Left ventricle myocardium inferior (tissue), 1 donor: ENCODE measurements at places on chromosomes 1 and 21. TPM values are rescaled to one million over a fixed set of nuclear protein-coding genes. Genes with fewer than 3 reads are reported as not detected.
A peak's percentile ranks its signal among the peaks of the same experiment; 100 is the strongest.

OR2T1 gene
- total RNA-seq: not detected

PGLYRP3 gene
- total RNA-seq: not detected

GRCh38 chr1:67824766-67825165 lies 8.5 kb downstream of the GNG12 start:
- no peak for DNase-seq

DNA sequence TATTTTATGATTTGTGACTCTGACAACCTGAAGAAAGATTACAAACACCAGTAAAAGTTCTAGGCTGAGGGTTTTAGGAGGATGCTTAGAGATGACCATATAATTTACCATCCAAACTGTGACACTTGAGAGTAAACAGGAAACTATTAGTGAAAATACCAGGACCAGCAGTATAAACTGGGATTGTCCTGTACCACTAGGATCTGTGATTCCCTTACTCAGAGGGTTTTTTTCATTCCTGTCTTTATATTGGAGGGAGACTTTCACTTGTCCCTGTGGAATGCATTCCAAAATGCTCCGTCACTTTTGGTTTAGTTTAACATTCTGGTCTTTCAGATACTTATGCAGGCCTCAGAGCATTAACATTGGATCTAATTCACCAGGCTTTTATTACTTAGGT lies 482.9 kb downstream of the PTBP2 start:
- DNase-seq: no peak

DCST2 gene
- total RNA-seq: not detected

GRCh38 chr21:38660333-38661196 lies 145.2 kb upstream of the ETS2 start:
- DNase-seq: peak; percentile 20

DNA sequence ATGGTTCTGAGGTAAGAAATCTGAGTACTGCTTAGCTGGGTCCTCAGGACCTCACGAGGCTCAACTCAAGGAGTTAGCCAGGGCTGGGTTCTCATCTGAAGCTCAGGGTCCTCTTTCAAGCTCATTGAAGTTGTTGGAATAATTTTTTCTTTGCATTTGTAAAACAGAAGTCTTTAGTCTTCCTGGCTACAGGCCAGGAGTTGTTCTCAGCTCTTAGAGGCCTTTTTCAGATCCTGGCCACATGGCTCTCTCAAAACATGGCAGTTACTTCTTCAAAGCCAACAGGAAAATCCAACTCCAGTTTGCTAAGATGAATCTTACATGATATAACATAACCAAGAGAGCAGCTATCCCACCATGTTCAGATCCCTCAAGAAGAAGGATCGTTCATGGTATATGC lies 92.3 kb upstream of the CHODL start:
- DNase-seq: no peak

GRCh38 chr1:53321776-53322602 lies 5.9 kb downstream of the LRP8 start:
- no peak for DNase-seq

GRCh38 chr1:167452483-167452882 lies 65.8 kb downstream of the CD247 start:
- no peak for DNase-seq

DNA sequence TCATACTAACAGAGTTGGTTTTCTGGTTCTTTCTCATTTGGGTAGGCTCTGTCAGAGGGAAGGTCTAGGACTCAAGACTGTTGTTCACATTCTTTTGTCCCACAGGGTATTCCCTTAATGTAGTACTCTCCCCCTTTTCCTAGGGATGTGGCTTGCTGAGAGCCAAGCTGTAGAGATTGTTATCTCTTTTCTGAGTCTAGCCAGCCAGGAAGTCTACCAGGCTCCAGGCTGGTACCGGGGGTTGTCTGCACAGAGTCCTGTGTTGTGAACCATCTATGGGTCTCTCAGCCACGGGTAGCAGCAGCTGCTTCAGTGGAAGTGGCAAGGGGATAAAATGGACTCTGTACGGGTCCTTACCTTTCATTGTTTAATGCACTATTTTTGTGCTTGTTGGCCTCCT lies 226.4 kb downstream of the LBR start:
- DNase-seq: no peak

- no peak for DNase-seq
Measured at GRCh38 chr1:211606332-211606913, 27.5 kb upstream of the SLC30A1 start.

DNA sequence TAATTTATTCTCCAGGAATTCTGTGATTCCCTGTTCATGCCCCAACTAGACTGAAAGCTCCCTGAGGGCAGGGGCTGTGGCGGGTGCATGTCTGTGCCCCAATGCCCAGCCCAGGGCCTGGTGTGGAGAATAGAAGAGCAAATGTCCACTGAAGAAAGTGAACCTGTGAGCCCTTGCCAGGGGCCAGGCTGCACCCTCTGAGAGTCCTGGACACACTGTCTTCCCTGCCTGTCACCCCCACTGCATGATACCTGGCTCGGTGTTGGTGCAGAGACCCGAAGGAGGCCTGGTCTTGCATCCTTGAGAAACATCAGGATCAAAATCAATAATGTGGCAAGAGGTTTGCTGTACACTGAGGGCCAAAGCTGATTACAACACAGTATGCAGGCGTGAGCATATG lies 69.8 kb upstream of the RUNX3 start:
- DNase-seq: no peak

GRCh38 chr1:97824624-97825023 lies 96.2 kb downstream of the DPYD start:
- no peak for DNase-seq

SPRR2E gene
- not detected for total RNA-seq

GRCh38 chr1:67683766-67684525 lies 1.1 kb upstream of the GADD45A start:
- DNase-seq: no peak

GBP2 gene
- total RNA-seq: 8.8 TPM

LAMC1 gene
- 84.1 TPM for total RNA-seq

GRCh38 chr21:20999659-21000058 lies 1.4 kb downstream of the NCAM2 start:
- no peak for DNase-seq

TCP10L gene
- 3.0 TPM for total RNA-seq

C1orf116 gene
- 0.74 TPM for total RNA-seq

SYT14 gene
- not detected for total RNA-seq

- no peak for DNase-seq
Measured at GRCh38 chr1:15718199-15718601, 17.9 kb upstream of the SLC25A34 start.

DNA sequence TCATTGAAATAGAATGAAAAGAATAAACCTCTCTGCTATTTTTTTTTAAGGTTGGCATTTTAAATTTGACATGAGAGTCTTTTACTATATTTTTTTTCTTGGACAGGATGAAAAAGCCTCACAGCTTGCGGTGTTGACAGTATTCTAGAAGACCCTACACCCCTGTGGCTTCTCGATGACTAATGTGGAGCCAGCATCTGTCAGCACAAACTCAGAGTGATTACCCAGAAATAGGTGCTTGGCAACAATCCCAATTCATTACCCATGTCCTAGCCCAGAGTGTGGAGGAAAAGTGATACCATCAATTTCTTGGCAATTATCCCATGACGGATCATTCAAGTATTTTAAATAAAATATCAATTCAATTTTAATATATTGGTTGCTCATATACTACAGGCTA lies 186.8 kb upstream of the MAP1LC3C start:
- no peak for DNase-seq

DNA sequence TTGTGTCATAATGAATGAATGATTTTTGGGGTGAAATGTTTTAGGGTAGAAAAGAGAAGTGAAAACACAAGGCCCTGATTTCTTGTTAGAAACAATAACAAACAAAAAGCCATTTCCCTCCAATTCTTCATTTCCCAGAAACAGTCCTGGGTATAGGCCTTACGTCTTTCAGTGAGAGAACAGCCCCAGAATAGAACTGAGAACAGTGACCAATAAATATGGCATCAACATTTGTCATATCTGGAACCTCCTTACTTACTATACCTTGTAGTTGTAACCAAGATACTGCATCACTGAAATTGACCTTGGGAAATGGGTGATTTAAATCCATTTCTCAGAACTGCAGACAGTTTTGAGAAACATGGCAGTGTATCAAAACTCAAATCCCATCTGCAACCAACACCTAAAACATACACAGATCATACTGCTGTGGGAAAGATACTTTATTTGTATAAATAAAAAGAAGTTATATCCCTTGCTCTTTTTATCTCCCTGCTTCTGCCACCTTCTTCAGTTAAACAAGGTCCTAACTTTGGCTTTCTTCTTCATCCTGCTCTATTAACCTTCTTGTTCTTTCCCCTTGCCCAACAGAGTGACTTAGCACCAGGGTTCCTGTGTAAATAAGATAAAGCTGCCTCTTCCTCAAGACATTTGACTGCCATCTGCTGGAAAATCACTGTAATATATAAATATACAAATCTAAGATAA lies 19.5 kb downstream of the XKR8 start:
- DNase-seq: no peak

NUDT4B gene
- total RNA-seq: not detected

GRCh38 chr1:169933984-169934725 lies 40.5 kb upstream of the SCYL3 start:
- no peak for DNase-seq

DNA sequence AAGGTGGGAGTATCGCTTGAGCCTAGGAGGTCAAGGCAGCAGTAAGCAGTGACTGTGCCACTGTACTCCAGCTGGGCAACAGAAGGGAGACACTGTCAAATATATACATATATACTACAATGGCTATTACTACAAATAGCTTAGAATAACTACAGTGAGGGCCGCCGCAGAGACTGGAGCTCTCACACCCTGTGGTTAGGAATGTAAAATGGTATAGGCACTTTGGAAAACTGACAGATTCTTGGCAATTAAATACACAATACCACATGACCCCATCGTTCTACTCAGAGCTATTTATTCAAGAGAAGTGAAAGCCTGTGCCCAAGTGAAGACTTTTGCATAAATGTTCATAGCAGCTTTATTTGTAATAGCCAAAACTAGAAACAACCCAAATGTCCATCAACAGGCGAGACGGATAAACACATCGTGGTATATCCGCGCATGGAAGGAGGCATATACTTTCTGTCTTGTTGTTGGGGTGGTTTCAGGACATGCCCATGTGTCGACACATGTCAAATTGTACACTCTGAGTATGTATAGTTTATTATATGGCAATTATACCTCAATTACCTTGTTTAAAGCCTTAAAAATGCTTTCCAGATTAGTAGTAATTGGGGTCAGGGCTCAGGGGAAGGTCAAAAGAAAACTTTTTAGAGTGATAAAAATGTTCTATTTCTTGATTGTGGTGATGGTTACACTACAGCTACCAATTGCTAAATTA lies 123.4 kb downstream of the RIPK4 start:
- no peak for DNase-seq

NPPA gene
- 1,100 TPM for total RNA-seq

ZNF678 gene
- 2.3 TPM for total RNA-seq

DNA sequence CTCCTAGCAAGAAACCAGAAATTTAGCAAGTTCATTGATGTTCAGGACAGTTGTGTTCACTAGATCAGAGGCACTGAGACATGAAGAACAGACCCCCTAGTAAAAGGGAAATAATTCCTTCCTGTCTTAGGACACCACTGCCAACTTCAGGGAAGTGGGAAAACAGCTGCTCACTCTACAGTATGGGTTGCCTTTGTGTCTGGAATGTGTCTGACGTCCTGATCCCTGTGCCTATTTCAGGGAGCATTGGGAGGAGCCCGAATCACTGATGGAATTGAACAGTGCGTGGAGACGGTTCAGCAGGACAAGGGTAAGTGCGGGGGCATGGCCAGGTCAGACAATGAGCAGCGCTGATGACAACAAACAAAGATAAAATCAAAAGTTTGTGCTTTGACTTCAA lies 21.0 kb downstream of the S100A11 start:
- no peak for DNase-seq

DNA sequence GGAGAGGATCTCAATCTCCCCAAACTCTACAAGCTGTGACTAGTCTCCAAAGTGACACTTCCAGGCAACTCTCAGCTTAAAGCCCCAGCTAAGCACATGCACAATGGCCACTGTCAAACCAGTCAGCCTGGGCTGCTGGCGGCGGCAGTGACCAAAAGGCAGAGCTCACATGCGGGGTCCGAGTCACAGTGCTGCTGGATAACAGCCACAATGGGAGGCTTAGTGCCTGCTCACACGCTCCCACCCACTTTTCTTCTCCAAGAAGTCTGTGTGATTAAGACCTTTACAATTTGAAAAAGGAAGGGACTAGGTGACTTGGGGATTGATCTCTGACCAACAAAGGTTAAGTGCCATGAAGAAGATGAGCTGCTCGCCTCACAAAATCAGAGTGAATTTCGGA lies 16.8 kb downstream of the RIPK4 start:
- DNase-seq: no peak

DNA sequence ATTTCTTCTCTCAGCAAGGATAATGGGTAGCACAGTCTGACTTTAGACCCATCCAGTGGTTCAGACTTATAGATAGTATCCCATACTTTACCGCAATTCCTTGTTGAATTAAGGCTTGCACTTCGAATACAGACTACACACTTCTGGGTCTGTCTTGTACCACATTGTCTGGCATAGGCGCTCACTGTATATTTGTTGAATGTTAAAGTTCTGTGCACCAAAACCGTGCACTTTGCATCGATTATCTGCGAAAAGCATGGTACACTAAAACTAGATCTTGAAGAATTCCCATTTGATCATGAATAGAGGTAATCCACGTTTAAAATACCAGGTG lies 556 bp upstream of the RYR2 start:
- no peak for DNase-seq

- no peak for DNase-seq
Measured at GRCh38 chr1:85128316-85128715, 72.5 kb downstream of the SYDE2 start.

DNA sequence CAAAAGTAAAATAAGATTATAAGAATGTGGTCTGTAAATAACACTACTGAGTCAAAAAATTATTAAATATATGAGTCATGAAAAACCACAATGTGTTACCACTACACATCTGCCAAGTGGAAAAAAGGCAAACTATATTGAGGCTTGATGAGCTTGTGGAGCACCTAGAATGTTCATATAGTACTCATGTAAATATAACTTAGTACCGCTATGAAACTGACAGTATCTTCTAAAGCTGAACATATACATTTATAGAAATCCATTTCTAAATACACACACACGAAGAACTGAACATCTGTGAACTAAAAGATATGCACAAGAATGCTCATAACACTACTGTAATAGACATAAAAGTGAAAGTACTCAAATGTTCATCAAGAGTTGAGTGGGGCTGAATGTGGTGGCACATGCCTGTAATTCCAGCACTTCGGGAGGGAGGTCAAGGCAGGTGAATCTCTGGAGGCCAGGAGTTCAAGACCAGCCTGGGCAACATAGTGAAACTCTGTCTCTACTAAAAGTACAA lies 18.5 kb upstream of the GBP3 start:
- DNase-seq: no peak

- no peak for DNase-seq
Measured at GRCh38 chr21:45599146-45599581, 44.4 kb upstream of the PCBP3 start.

- no peak for DNase-seq
Measured at GRCh38 chr1:169044296-169044695, 62.2 kb upstream of the ATP1B1 start.
